NCI-H526 (cell line): ENCODE measurements at places on chromosomes 7 and 10.

- DNase-seq, result no peak
These were observed 39.8 kb upstream of the ELN start for GRCh38 chr7:73988197-73988596.

DNA sequence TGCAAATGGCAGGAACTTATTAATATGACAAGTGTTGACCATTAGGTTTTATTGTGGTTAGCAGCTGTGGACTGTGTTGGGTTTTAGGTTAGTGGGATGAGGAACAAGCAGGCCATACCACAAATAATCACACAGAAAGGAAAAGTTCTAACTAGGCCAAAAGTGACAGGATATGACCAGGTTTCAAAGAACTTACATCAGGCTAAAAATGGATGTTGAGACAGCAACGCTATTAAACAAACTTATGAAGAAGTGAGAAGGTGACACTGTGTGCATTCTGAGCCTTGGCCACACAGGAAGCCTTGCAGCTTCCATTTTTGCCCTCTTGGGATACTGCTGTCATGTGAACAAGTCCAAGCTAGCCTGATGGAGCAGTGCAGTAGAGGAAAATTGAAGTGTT is 568.8 kb downstream of the HTR7 start:
- DNase-seq, result no peak

- DNase-seq, result no peak
These were observed 57.4 kb downstream of the FGFR2 start for GRCh38 chr10:121540732-121541395.

- DNase-seq, result no peak
These were observed 61.5 kb upstream of the NANOS1 start for GRCh38 chr10:118968060-118968459.

DNA sequence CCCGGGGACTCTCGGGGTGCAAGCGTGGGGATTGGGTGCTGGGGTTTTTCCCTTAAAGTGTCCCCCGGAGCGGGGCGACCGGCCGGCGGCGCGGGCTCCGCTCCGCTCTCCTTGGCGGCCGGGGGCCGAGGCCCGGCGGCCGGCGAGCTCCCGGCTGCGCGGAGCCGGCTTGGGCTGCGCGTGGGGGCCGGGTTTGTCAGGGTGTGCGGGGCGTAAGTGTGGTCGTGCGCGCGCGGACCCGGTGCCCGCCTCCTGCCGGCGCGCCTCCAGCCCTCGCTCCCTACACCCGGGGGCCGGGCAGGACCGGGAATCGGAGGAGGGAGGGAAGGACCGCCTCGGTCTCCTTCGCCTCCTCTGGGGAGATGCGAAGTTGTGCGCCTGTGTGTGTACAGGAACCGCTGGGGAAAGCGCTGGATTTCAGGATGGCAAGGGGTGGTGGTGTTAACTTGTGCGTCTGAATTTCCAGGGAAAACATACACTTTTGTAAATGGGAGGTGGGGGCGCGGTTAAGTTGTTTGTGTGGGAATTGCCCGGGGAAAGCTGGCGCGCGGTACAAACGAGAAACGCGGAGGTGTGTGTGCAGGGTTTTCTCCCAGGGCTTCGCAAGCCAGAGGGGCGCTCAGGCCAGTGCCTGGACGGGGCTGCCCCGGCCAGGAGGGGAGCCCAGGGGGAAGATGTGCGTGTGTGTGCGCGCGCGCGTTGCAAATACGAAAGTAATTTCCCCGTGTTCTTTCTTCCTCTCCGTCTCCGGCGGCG is 737 bp downstream of the ZMIZ1 start:
- peak; percentile 50 for DNase-seq
